ENCODE measurements at places on chromosomes 2 and 18.

DNA sequence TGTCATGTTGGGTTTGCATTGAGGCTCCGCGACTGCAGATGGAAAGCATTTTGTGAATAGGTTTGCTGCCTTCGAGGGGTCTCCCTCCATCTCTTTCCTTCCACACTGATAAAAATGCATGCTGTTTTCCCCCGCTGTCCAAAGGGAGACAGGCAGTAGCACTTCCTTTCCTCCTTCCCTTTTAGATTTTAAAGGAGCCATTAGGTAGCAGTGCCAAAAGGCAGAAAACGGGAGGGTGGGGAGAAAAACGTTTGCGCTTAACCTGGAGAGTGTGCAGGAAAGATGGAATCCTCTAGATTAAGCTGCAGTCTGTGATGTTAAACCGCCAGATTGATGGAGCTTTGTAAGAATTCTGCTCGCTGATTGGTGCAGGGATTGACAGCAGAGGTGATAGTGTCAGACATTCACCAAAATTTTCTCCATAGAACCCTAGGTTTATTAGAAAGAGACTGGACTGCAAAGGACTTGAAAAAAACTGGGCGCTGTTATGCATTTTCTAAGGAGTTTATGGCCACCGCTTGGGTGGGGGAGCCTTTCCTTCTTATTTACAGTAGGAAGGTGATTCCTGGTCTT is 688 bp downstream of the MAPRE2 start:
- no peak for DNase-seq

- no peak for DNase-seq
Observed at GRCh38 chr2:239429473-239430350, 28.9 kb upstream of the HDAC4 start.

DNA sequence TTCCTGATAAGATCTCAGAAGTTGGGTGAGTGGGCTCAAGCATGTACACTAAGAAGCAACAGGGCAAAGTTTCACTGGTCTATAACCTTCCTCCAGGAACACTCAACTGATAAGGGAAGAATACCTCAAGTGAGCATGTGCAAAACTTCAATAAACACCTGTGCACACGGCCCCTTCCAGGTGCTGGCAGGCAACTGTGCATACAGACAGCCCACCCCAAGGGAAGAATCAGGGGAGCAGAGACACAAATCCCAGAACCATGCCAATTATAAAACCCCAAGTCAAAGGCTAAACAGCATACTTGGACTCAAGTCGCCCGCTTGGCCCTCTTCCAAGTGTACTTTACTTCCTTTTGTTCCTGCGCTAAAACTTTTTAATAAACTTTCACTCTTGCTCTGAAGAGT is 85.9 kb upstream of the RTN4 start:
- no peak for DNase-seq

- DNase-seq, result no peak
Observed at GRCh38 chr2:181348107-181348837, 108.9 kb upstream of the ITGA4 start.

DNA sequence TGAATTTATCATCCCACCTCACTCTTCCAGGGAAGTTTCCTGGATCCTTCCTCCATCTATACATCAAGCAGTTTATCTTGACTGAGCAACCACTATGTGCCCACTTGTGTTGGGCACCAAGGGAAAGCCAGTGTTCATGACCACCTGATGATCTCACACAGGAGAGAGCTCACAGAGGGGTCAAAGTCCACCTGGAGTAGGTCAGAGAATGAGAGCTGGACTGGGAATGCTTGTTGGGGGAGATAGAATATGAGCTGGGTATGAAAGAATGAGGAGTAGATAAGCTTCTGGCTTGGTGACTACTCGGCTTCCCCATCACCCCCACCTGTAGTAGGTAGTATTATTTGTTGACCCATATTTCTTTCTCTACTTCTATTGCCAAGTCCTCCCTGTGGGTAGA is 72.2 kb upstream of the CYRIA start:
- DNase-seq, result no peak

GRCh38 chr18:54268751-54269150 is 566 bp upstream of the POLI start:
- no peak for DNase-seq

DNA sequence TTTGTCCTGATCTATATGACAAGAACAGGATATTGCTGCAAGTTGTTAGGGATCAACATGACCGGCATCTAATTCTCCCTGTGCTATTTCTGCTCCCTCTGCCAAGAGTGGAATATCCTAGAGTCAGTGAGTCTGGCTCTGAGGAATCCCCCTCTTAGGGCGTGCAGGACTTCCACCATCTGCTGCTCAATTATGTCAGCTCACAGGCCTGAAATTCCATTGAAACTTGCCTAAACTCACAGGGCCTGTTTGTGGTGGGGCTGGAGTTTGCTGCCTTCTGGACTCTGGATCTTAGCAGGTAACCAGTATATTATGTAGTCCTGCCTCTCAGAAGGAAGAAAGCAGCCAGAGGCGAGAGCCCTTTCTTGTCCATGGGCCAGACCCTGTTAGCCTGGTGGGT is 323.0 kb downstream of the TSN start:
- no peak for DNase-seq

DNA sequence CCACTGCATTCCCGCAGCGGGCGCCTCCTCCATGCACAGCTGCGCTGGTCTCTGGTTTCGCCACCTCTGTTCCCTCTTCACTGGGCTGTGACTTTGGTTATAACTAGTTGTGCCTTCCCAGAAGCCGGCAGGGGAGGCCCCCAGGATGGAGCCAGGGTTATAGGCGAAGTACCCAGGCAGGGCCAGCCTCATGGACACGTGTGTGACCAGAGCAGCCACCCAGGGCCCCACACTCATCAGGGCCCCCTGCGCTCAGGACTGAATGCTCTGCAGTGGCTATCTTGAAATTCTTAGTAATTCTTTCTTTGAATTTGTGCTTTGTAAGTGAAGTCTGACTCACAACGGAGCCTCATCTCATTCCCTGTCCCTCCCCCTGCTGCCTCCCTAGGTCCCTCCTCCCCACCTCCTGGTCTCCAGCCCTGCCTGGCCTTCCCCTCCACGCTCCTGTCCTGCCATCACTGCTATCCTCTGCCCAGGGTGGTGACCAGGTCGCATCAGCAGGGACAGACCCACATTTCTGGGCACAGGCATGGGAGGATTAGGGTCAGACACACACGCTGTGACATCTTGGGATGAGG is 38.1 kb upstream of the LBH start:
- no peak for DNase-seq

DNA sequence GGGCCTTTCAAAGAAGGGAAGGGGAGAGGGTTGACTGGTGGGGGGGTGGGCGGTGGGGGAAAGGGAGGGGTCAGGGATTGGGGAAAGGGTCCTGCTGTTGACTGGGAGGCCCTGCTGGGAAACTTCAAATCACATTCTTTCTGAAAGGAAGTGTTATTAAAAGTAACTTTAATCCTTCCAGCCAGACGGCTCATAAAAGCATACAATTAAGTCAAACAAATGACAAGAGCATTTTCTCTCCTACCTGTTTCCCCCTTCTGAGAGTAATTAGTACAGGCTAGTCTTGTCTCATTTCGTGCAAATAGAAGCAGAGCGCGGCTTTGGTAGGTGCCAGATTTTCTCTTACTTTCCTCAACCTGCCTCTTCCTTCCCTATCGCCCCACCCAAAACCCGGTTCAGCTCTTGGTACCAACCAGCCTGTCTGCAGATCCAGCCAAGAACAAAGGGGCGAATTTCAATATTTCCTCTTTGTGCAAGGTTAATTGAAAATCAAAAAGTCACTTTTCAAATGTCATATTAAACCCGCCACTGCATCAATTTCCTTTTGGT is 2112.6 kb upstream of the PIK3C3 start:
- no peak for DNase-seq

DNA sequence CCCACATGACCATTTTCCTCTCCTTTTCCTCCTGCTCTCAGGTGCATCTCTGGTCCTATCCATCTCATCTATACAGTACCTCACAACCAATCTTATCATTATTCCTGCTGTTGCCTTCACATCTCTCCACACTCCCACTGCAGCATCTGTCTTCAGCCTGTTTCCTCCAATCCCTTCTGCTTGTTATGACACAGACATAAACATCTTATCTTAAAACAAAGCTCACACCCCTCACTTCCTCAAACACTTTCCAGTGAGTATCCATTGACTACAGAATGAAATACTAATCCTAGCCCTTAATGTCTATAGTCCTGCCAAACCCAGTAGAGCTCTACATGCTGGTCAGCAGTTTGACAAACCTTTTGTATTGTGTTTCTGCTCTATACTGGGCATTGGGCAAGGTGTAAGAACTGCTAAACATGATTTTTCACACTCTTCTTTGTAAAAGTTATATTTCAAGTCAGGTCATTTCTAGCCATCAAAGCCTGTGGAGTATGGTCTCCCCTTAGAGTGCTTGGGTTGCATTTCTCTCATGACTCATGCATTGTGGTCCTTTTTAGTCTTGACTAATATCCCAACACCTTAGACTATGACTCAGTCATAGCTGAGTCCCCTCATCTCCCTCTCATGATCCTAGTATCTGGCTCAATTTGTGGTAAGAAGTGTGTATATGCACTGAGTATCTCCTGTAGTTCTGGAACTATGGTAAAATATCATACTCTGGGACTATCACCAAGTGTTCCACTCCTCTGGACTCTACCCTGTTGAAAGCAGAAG is 187.0 kb downstream of the CYRIA start:
- no peak for DNase-seq

DNA sequence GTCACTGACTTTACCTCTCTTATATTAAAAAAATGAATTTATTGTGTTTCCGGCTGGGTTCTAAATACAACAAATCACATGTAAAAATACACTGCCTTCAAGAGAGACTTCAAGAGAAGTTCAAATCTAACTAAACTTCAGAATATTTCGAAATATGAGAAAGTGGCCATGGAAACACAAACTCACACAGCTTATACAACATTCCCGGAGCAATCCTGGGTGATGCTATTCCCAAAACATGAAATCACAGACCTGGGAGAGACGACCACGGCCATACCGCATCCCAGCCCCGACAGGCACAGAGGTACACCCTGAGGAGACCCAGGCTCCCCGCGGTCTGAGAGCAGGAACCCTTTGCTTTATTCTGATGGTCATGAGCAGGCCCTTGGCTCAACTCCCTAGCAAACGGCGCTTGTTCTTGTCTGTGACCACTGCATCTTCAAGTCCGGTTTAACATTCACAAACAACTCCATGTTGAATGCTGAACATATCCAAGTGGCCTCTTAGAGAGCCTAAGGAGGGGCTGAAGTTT is 185.4 kb upstream of the REV1 start:
- DNase-seq, result no peak

- no peak for DNase-seq
Observed at GRCh38 chr2:217802266-217802665, 200.5 kb downstream of the TNS1 start.

- DNase-seq, result no peak
Observed at GRCh38 chr2:8159966-8160603, 521.8 kb upstream of the ID2 start.

- no peak for DNase-seq
Observed at GRCh38 chr2:80326214-80326613, 21.7 kb upstream of the LRRTM1 start.

DNA sequence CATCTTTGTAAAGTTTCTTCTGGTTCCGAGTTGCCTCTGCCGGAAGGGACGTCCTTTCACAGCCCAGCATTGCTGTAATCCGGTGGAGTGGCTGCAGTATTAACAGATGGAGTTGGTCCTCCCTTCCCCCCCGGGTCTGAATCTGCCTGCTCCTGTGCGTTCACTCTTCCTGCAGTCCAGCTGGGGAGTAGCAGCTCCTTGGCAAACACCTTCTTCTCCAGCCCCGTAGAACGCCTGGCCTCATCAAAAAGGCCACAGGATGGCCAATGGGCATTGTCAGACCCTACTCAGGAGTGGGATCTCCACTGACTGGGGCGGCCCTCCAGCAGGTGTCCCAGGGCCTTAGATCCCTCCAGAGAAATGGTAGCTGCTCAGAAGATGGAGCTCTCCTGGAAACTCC is 234.0 kb downstream of the FAM210A start:
- DNase-seq, result no peak

- no peak for DNase-seq
Observed at GRCh38 chr2:65435625-65436168, 3.3 kb upstream of the SPRED2 start.

Data from NT2/D1 (cell line).